Activated T-cell treated with anti-CD3 and anti-CD28 coated beads, Interleukin-2, amount 50 U/mL, for 1 hour (primary cell): ENCODE measurements at places on chromosomes 6 and 20.

DNA sequence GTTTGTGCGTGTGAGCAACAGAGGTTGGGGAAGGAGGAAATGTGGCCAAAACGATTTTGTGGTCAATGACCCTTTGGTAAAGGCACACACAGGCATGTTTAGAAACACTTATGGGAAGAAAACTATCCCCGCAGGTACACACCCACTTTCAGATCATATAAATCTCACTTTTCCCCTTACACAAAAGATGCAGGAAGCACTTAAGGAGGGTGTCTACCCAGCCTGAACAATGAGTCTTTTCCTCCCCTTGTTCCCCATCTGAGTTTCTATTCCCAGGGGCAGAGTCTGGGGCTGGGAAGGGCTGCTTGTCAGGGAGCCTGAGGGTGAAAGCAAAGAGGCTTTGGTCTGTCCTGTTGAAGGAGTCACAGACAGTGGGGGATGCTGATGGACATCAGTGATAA, 193.2 kb upstream of the SALL4 start:
- no peak for DNase-seq

GRCh38 chr6:123393331-123393730, 243.4 kb downstream of the TRDN start:
- no peak for DNase-seq

- no peak for DNase-seq
Measured at GRCh38 chr6:33836806-33837469, 33.1 kb upstream of the MLN start.

DNA sequence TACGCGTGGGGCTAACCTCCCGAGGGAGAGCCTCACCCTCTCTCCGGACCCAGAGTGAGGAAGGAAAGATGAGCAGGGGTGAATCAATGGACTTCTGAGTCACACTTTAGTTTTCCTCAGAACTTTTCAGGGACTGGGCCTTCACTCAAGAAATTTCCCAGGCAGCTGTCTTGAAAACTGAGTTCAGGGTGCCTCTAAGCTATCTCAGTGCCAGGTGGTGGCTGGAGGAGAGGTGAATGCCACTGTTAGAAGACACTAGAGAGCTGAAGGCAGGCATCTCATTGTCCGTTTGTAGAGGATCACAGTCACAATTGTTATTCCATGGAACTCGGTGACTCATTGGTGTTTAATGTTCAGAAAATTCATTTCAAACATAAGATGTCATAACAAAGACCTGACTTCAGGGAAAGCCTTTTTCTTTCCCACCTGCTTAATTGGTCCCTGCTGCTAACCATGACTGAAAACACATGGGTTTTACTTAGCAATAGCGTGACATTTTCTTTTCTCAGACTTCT, 5.3 kb upstream of the SERPINB6 start:
- DNase-seq, result no peak

DNA sequence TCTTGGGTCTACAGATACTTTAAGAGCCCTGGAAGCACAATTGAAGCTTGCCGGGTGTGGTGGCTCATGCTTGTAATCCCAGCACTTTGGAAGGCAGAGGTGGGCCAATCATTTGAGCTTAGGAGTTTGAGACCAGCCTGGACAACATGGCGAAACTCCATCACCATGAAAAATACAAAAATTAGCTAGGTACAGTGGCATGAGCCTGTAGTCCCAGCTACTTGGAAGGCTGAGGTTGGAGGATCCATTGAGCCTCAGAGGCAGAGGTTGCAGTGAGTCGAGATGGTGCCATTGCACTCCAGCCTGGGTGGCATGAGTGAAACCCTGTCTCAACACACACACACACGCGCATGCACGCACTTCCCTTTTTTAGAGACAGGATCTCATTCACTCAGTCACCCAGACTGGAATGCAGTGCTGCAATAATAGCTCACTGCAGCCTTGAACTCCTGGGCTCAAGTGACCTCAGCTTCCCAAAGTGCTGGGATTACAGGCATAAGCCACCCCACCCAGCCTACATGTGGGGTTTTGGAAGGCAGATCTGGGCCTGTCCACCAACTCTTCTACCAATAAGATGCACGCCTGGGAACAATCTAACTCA, 182.5 kb upstream of the JARID2 start:
- no peak for DNase-seq

DNA sequence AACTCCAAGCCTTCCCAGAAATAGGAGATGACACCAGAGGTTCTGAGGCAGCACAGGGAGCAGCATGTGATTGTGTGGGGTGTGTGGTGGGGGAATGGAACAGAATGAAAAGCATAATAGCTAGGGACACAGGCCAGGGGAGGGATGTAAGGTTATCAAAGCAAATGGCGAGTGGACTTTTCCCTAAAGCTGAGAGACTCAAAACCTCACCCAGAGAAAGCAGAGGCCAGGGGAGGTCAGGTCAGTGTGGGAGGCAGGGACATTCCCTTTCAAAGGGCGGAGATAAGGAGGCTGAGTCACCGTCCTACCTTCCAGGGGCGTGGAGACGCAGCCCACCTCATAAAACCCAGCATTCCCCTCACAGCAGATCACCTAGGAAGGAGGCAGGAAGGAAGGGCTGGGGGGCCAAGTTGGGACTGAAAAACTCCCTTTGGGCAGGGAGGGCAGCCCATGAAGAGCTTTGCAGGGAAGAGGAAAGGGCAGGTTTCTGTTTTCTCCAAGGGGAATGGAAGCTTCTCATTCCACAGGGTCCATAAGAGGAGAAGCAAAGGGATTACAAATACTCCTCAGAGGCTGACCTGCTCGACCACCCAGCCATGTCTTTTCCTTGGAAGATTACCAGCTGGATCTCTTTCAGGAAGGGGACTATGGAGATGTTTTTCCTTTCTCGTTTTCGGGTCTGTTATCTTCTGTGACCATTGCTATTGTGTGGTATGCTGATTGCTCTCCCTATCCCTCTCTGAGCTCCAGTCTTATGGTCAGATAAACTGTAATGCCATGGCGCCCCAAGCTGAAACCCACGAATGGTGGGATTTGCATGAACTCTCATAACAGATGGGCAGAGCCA, 9.6 kb upstream of the LY6G5C start:
- DNase-seq, result no peak

- no peak for DNase-seq
Measured at GRCh38 chr6:91704531-91704930, 1117.7 kb upstream of the MAP3K7 start.

DNA sequence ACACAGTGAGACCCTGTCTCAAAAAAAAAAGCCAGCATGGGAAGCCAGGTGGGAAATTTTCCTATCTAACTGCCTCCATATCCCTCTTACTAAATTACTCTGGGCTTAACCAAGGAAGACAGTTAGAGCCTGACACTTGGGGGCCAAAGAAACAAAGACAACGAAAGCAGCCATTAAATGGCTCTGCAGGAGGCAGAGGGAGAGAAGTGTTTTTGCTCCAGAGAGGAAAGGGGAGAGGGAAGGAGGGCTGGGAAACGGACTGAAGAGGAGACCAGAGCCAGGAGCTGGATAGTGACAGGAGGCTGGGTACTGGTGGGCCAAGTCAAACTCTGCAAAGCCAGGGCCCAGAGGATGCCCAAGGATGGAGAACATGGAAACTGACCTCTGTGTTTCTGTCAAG, 10.7 kb upstream of the TGIF2 start:
- no peak for DNase-seq

DNA sequence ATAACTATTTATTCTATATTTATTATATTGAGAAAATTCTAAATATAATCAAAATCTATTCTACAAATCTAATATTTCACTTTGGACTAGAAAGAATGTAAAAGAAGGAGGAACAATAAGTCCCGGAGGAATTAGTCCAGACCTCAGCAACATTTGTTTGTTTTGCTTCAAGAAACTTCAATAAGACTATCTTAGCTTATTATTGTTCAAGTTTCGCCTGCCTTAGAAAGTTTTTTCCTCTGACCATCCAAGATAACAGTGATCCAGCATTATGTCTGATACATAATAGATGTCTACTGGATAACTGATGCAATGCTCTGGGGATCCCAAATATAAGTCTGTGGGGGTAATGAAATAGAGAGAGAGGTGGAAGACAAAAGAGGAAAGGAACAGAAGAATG, 28.7 kb upstream of the NT5E start:
- no peak for DNase-seq

DNA sequence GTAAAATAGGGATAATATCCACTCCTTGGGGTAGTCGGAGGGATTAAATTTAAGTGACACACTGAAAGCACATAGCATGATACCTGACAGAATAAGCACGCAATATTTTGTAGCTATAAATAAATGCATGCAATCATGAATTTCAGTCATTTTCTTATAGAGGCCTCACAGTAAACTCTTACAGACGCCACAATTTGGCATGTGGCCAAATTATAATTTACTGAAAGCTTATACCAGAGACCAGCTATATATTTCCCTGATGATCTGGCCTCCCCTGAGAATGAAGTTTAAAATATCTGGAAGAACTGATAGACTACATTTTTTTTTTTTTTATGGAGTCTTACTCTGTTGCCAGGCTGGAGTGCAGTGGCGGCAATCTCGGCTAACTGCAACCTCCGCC, 40.9 kb downstream of the QRSL1 start:
- DNase-seq, result no peak

DNA sequence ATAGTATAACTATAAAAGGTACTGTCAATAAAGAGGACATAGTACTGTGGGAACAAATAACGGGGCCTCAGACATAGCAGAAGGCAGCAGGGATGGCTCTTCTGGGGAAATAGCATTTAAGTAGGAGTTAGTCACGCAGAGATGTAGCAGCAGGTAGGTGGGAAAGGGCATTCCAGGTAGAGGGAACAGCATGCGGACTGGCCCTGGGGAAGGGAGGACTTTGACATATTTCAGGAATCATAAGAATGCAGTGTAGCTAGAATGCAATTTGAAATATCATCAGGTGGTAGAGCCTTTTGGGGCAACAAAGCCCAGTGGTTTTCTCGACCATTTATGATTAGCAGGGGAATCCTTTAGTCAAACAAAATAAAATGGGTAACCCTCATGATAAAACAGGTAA, 191.1 kb downstream of the SLC24A3 start:
- no peak for DNase-seq

DNA sequence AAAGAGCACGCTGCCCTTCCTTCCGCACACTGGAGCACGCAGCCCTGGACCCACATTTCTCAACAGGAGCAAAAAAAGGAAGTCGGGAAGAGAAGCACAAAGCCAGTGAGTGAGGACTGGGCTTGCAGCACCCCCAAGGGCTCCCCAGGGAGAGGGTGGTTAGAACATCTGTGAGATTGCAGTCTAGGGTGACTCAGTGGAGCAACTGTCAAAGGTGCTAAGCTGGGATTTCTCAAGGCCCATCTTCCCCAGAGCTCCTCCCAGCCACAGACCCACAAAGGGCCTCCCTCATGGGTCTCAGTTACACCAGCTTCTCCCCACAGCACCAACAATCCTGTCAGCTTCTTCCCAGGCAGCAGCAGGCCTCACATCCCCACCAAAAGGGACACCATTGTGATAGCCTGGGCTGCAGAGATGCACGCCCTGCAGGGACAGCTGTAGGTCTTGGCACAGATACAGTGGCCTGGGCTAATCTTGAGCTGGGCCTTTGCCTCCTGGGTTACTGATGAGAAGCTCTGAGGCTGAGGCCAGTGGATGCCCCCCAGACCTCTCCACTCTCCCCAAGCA, 39.6 kb upstream of the CD93 start:
- no peak for DNase-seq

DNA sequence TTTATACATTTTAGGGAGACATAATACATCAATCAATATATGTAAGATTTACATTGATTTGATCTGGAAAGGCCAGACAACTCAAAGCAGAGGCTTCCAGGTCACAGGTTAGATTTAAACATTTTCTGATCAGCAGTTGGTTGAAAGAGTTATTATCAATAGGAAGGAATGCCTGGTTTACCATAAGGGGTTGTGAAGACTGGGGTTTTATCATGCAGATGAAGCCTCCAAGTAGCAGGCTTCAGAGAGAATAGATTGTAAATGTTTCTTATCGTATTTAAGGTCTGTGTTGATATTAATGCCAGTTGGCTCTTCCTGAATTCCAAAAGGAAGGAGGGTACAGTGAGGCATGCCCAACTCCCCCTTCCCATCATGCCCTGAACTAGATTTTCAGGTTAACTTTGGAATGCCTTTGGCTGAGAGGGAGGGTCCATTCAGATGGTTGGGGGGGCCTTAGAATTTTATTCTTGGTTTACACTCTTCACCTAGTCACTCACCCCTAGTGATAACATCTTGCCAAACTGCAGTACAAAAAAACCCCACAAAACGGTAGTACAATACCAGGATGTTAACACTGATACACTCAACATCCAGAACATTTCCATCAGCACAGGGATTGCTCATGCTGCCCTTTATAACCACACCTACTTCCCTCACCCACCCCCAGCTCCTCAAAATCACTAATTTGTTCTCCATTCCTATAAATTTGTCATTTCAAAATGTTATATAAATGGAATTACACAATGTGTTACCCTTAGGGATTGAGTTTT, 259.6 kb upstream of the PLN start:
- no peak for DNase-seq

DNA sequence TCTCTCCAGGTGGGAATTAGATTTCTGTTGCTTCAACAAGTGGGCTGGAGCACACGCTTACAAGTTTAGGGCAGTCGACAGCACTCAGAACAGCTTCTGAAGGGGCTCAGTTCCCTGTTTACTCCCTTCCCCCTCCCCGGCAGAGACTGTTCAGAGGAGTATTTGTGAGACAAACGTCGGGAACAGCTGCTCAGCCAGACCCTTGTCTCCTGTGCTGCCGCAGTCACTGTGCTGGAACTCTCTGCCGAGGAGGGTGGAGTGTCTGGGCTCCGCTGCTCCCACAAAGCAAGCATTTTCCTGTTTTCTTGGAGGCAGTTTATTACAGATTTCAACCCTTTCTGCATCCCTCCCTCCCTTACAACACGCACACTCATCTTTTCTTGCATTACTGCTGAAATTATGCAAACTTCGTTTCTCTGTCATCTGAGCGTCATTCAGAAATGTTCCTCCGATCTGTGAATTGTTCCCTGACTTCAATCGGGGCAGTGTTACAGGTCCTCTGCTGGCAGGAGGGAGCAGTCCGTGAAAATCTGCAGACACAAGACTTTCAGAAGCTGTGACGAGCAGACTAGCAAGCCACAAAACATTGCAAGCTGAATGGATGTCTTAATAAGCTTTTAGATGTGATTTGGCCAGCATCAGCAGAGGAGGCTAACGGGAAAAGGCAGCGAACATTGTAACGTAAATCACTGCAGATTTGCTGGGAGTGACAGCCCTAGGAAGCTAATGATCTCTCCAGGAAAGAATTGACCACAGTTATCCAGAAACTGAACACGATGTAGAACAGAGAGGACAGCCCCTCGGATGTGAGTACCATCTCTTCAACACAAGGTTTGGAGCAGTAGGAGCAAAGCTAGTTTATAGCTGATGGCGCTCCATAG, 76.2 kb downstream of the LYRM2 start:
- DNase-seq, result no peak

GRCh38 chr6:30759575-30760239, 15.4 kb upstream of the IER3 start:
- DNase-seq, result no peak

DNA sequence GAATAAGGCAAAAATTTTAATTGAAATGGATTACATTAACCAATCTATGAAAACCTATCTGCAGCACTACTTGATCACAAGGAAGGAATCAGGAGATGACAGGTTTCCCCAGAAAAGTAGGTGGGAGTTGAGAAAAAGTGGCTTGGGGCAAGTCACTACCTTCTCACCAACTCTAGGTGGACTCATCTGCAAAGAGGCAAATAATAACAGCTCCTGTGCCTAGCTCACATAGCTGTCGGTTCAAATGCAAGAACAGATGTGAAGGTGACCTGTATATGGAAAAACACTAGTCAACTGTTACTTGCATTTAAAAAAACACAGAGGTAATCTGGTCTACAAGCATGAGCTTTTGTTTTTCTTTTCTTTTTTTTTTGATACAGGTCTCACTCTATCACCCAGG, 67.2 kb downstream of the POPDC3 start:
- no peak for DNase-seq

- no peak for DNase-seq
Measured at GRCh38 chr6:50087231-50087954, 37.7 kb upstream of the DEFB112 start.

GRCh38 chr6:41074692-41075436, 2.1 kb downstream of the NFYA start:
- DNase-seq, result no peak
